ENCODE measurements at places on chromosomes 3 and 15. TPM values are rescaled to one million over a fixed set of nuclear protein-coding genes. Genes with fewer than 3 reads are reported as not detected.
A peak's percentile ranks its signal among the peaks of the same experiment; 100 is the strongest.

Gene HRG
- total RNA-seq, result not detected

Gene GHSR
- total RNA-seq, result not detected

Gene WDR72
- total RNA-seq, result not detected

Gene GOLGA6L4
- 0.08 TPM for total RNA-seq

Gene FGD5
- 0.18 TPM for total RNA-seq

Gene CPEB1
- 40.9 TPM for total RNA-seq

Gene NR1I2
- not detected for total RNA-seq

Gene RASL12
- 1.7 TPM for total RNA-seq

Gene CCDC13
- 8.6 TPM for total RNA-seq

Gene IQCH
- total RNA-seq, result 0.74 TPM

Gene NRG4
- not detected for total RNA-seq

Gene UBE2Q2
- 58.6 TPM for total RNA-seq

DNA sequence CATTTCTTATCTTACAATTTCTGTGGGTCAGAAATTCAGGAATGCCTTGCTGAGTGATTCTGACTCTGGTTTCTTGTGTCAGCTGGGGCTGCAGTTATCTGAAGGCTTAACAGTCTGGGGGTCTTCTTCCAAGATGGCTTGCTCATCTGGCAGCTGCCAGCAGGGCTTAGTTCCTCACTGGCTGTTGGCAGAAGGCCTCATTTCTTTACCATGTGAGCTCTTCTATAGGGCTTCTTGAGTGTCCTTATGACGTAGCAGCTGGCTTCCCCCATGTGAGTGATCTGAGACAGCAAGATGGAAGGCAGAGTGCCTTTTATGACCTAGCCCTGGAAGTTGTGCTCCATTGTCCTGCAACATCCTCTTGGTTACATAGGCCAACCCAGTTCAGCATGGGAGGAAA is 82.0 kb upstream of the PDZRN3 start:
- no peak for DNase-seq

GRCh38 chr15:80660119-80660518 is 35.0 kb upstream of the ABHD17C start:
- DNase-seq, result peak; percentile 78

DNA sequence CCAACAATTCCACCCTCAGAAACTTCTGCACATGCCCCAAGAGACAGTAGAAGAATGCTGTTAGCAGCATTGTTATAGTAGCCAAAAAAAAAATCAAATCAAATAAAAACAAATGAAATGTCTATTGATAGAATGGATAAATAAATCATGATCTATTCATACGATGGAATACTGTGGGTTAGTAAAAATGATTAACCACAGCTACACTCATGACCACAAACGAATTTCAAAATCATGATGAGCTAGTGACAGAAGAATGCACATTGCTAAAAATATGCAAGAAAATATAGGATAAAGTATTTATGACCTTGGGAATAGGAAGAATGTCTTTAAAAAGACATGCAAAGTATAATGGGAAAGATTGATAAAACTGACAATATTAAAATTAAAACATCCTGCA is 57.5 kb upstream of the ACAN start:
- DNase-seq, result peak; percentile 60

DNA sequence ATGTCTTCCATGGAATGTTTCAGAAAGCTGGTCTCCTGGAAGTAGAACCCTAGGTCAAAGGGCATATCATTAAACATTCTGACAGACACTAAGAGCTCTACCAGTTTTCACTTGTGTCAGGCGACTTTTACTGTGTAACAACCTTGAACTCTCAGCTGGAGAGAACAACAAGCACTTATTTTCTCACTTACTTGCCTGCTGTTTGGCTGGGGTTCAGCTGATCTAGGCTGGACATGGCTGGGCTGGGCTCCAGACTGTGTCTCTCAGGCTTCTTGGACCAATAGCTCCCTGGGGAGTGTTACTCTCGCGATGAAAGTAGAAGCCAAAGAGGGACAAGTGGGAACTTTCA is 527.3 kb downstream of the SHQ1 start:
- DNase-seq, result no peak

- DNase-seq, result peak; percentile 54
Observed at GRCh38 chr3:29759411-29760225, 478.7 kb downstream of the RBMS3 start.

- DNase-seq, result no peak
Observed at GRCh38 chr15:60720493-60721256, 241.7 kb upstream of the ICE2 start.

GRCh38 chr3:149480326-149481017 is 6.0 kb downstream of the TM4SF4 start:
- DNase-seq, result peak; percentile 91

GRCh38 chr3:158447408-158447807 is 123.6 kb upstream of the MLF1 start:
- no peak for DNase-seq

- DNase-seq, result no peak
Observed at GRCh38 chr3:151316267-151316991, at the start of gene GPR87. Gene GPR87, minus strand, starts transcription at chr3:151316820. Its CDS starts 16,720 bp downstream, at chr3:151300100.

DNA sequence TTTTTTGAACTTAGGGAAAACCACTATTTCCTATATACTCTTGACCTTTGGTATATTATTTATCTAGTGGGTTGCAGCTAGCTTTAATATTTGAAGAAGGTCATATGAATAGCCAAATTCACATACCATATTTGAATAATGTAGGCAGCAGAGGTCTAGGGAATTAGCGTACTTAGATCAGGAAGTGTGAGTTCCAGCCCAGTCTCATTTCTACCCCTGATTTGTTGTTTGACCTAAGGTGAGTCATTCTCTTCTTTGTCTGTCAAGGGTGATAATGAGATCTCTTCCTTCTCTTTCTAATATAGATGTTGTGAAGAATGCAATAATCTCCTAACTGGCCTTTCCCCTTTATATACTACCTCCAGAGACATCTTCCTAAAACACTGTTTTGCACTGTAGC is 36.6 kb upstream of the ZPLD1 start:
- DNase-seq, result no peak

GRCh38 chr3:27905625-27906024 is 183.5 kb upstream of the EOMES start:
- no peak for DNase-seq

DNA sequence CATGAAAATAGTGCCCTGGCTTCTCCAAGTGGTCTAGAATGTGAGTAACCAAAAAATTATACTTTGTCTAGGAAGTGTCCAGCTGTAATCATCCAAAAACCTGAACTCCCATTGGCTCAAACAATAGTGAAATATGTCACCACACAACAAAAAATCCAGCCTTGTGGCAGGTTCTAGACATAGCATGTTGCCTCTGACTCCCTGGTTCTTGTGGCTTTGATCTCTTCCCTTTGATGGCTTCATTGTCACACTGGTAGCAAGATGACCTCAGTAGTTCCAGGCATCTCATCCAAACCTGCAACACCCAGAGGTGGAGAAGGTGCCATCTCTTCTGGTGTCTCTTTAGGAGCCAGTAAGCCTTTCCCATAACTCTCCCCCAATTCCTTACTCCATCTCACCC is 74.7 kb downstream of the CMSS1 start:
- no peak for DNase-seq

DNA sequence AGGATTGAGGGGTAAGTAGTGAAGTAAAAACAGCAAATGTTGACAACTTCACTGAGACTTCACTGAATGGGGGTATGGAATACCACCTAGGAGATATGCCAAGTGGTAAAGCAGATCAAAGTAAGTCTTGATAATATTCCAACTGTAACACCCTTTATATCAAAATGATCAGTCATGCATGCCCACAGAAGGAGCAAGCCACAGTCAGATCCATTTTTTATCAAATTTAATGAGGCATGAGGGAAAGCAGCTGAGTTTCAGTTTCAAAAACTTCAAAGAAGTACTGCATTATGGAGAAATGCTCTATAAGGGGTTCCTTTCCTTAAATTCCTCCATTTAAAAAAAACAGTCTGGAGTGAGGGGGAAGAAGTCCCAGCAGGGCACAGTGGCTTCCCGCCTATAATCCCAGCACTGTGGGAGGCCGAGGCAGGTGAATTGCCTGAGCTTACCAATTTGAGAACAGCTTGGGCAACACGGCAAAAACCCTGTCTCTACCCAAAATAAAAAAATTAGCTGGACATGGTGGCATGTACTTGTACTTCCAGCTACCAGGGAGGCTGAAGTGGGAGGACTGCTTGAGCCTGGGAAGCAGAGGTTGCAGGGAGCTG is 56.9 kb downstream of the TJP1 start:
- no peak for DNase-seq

DNA sequence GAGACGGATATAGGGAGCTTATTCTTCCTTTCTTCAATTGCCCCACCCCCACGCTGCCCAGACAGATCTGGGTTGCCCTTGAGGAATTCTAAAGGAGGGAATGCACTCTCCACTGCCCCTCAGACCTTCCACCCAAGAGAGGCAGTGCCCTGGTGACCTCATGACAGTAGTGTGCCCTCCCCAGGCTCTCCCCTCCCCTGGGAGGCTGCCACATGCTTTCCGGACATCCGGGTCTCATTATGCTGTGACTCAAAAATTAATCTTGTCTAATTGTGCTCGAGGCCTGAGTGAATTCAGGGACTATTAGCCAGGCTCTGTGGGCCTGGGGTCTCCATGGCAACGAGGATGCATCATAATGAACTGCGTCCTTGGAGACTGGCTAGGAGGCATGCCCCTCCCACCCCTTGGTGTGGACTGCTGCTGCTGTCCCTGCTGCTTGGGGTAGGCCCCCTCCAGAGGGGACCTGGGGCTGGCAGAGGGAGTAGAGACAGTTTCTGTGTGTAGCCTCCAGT is 20.8 kb downstream of the CORO2B start:
- DNase-seq, result peak; percentile 50

DNA sequence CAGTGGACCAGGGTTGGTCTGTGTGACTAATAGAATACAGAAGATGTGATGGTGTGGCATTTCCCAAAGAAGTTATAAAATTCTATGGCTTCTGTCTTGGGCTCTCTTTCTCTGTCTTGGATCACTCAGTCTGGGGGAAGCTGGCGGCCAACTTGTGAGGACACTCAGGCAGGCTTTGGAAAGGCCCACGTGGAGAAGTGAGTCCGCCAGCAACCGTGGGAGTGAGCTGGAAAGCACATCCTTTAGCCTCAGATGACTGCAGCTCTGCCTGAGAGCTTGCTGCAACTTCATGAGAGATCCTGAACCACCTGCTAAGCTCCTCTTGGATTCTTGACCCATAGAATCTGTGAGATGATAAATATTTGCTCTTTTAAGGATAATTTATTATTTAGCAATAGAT is 72.0 kb upstream of the RASGRP1 start:
- DNase-seq, result no peak

GRCh38 chr15:69660658-69661405 is 208.2 kb downstream of the RPLP1 start:
- DNase-seq, result no peak

GRCh38 chr3:38543586-38543985 is 47.4 kb downstream of the EXOG start:
- no peak for DNase-seq

DNA sequence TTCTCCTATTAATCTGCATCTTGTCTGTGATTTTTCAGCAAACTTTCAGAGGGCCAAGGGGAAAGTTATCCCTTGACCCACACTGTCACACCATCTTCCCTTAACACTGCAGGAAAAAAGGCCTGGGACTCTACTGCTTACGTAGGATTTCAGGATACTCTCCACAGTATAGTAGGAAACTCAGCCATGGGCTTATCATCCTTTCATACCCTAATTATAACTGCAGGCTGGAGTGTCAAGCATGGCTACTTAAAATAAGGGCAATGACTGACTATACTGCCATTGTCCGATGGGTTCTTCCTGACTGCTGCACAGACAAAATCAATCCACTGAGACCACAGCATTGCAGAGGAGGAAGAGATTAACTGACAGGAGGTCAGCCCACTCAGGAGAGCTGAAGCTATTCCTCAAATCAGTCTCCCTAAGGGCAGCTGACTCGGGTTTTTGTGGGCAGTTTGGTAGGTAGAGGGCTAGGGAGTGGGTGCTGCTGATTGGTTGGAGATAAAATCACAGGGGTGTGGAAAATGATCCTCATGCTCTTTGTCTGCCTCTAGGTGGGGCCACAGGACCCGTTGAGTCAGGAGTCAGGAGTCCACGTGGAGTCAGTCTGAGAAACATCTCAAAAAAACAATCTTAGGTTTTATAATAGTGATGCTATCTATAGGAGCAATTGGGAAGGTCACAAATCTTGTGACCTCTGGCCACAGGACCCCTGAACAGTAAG is 118.2 kb upstream of the STRIT1 start:
- no peak for DNase-seq
